ENCODE measurements at places on chromosomes 4 and X.

- no peak for DNase-seq
Measured at GRCh38 chr4:76194325-76194724, 19.3 kb downstream of the SCARB2 start.

DNA sequence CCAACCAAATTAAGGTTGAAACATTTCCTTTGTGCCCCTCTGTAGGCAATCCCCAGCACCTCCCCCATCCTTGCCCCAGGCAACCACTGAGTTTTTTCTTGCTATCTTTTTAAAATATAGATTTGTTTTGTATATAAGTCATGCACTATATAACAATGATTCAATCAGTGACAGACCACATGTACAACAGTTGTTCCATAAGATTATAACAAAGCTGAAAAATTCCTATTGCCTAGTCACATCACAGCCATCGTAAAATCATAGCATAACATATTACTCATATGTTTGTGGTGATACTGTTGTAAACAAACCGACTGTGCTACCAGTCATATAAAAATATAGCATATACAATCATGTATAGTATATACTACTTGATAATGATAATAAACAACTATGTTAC, 211.9 kb upstream of the NRK start:
- no peak for DNase-seq

- DNase-seq, result no peak
Measured at GRCh38 chr4:124431653-124432192, 280.8 kb downstream of the ANKRD50 start.

DNA sequence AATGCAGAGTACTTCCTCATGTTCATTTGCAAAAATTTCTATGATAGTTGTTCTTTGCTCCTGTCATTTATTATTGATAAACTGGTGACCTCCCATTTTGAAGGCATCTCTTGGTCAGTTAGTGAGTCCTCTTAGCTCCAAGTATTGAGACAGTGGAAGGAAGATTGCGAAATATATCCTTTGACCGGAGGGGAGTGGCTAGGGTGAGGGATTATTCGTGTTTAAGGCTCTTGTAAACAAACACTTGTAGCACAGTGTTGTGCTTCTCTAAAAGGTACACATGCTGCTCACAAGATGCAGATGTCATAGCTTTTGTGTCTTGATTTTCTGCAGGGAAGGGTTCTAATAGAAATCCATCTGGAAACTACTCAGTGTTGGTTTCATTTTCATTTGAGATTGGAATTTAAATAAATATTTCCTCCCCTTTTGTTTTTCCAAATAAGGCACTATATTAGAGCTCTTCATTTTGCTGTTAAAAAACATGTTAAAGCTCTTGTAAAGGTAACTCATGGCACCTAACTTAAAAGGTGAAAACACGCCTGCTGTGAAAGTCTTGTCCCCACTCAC, 21.8 kb downstream of the TXLNG start:
- no peak for DNase-seq

DNA sequence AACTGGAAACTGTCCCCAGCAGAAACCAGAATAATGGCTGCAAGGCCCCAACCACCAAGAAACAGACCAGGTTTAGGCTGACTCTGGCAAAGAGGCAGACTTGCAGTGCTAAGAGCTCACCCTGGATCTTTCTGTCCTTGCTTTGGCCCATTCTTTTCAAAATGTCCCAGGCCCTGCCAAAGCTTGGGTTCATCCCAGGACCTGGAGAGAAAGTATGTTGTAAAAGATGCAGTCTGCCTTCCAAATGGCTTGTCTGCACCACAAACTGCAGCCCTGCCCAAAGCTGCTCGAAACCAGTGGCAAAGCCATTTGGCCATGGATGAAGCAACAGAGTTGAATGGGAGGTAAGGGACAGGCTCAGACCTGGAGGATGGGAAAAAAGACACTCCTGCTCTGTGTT, 38.0 kb upstream of the LNX1 start:
- no peak for DNase-seq

GRCh38 chr4:61541459-61541858, 341.3 kb downstream of the ADGRL3 start:
- DNase-seq, result no peak

GRCh38 chr4:138049355-138049754, 192.8 kb downstream of the SLC7A11 start:
- DNase-seq, result no peak

- DNase-seq, result no peak
Measured at GRCh38 chr4:54082168-54082567, 17.8 kb upstream of the CHIC2 start.

DNA sequence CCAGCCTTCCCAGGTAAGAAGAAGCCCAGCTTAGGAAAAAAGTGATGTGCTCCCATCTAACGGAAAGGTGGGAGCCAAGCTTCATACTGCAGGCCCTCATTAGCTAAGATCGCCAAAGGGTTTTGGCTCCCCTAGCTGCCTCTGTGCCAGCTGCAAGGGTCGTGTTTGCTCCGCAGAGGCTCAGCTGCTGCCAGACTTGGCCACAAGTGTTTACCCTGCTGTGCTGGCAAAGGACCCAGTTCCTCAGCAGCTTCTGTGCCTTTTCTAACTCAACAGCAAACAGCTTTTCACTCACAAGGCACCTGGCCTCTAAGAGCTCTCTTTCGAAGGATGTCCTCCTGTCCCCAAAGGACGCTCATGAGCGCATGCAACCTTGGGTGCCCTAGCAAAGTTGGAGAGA, 12.2 kb upstream of the VMA21 start:
- DNase-seq, result peak; percentile 32

DNA sequence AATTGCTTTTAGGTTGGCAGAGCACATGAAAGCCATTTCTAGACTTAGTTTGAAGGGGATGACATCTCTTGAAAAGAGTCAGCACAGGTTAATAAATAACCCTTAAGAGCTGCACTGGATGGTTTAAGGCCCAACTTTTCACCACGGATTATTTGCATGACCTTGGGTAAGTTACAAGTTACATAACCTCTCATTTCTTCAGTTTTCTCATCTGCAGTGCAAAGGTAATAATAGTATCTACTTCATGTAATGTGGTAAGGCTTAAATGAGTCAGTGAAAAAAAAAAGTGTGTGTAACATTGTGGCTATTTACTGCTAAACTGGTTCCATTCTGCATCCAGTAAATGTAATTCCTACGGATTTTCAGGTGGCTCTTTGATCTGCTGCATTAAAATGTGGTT, 715.8 kb downstream of the CCSER1 start:
- DNase-seq, result no peak

GRCh38 chrX:100424012-100424411, 13.9 kb upstream of the PCDH19 start:
- no peak for DNase-seq

Data from Ammon's horn (tissue), 1 donor.